Natural killer cell (primary cell): ENCODE measurements at places on chromosomes 1 and 21.
A peak's percentile ranks its signal among the peaks of the same experiment; 100 is the strongest.

DNA sequence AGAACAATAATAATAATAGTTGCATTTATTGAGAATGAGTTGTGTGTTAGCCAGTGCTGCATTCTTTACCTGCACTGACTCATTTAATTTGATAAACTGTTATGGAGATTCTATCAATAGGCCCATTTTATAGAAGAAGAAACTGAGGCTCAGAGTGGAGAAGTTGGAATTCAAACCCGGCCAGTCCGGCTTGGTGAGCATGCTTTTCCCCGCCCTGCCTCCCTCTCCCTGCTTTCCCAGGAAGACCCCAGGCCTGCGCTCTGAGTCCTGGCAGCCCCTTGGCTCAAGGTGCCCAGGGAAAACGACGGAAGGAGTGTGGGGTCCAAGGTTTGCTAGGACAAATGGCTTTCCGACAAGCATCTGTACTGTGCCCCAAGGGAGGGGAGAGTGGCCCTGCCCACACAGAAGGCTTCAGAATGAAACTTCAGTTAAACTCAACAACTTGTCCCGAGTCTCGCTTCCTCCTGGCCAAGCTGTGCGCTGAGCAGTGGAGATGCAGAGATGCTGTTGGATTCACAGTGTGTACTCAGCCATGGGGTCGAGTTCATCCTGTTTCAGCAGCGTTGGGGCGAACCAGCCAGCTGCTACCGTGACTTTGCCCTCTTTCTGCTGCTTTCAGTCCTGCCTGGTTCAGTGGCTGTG lies 23.3 kb upstream of the PADI6 start:
- DNase-seq: no peak

GRCh38 chr1:247747616-247748015 lies 325 bp downstream of the OR14A2 start:
- no peak for DNase-seq

- no peak for DNase-seq
Observed at GRCh38 chr1:156438278-156438987, 62.1 kb downstream of the MEF2D start.

GRCh38 chr1:157399984-157400382 lies 152.3 kb downstream of the FCRL5 start:
- peak; percentile 34 for DNase-seq

GRCh38 chr1:119440721-119441307 lies 25.9 kb downstream of the HSD3B2 start:
- DNase-seq: no peak

DNA sequence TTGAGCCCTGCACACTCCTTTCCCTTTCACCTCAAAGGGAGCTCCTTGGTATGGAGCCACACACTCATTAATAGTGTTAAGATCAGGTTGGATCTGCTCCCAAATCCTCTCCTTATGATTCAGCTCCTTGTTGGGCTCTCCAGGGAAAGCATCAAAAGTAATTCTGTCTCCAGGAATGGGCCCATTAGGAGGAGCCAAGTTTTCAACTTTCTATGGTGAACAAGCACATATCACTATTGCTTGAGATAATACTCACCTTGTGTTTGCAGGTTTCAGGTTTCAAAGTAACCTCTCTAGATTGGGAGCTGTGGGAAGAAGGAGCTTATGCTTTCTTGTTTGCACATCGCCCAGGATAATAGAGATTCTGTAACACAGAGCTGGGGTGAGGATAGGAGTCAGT lies 164.8 kb downstream of the TNFSF18 start:
- DNase-seq: no peak

DNA sequence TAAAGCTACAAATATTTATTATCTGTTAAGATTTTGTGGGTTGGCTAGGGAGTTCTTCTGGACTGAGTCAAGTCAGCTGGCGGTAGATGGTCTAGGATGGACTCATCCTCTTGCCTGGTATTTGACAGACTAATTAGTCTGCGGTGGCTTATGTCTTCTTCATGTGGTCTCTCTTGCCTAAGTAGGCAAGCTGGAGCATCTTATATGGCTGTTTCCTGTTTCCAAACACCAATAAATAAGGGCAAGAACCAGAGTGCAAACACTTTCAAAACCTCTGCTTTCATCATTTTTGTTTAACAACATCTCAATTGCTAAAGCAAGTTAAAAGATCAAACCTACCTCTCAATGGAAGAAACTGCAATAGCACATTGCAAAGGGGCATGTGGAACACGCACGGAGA lies 484.8 kb downstream of the PTPRC start:
- DNase-seq: no peak

GRCh38 chr1:48807554-48808260 lies 31.0 kb upstream of the BEND5 start:
- no peak for DNase-seq

- DNase-seq: peak; percentile 23
Observed at GRCh38 chr1:234656944-234657654, 47.1 kb upstream of the IRF2BP2 start.

DNA sequence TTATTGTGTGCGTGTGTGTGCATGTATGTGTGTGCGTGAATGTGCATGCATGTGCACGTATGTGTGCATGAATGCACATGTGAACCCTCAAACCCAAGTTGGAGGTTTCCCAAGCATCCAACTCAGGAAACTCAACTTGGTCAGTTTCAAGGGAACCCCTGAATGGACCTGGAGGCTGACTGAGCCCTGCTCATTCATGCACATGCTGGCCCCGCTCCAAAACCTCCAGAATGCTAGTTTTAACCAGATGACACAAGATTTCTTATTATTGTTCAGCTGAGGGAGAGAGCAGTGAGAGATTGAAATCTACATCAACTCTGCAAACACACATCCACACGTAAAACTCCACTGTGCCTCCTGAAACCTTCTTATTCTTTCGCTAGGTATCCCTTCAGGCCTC lies 104.4 kb downstream of the OMA1 start:
- DNase-seq: no peak

GRCh38 chr1:204602111-204602579 lies 83.4 kb downstream of the LRRN2 start:
- DNase-seq: no peak

DNA sequence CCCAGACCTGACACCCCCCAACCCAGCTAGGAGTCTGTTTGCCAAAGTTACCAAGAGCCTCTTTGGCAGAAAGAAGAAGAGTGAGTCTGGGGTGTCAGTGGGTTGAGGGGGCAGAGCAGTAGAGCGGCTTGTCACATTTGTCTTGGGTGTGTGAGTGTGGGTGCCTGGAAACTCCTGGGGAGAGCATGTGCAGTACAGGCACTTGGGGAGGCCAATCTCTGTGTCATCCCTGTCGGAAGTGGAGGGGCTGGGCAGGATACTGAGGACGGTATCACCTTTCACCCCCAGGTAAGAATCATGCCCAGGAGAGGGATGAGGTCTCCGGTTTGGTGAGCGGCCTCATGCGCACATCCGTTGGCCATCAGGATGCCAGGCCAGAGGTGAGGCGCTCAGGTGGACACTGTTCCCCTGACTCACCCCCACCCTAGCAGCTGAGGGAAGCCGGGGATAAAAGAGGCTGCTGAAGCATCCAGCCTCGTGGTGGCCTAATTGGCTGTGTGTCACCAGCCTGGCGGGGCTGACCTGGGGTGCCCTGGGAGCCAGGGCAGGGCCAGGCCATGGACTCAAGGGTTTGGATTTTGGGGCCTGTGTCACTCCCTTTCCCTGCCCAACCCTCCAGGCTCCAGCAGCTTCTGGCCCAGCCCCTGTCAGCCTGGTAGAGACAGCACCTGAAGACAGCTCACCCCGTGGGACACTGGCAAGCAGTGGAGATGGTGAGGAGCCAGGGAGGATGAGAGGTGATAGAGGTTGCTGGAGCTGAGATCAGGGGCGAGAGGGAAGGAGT lies 3.3 kb downstream of the PLK3 start:
- no peak for DNase-seq

- no peak for DNase-seq
Observed at GRCh38 chr1:47309427-47309826, 4.5 kb downstream of the STIL start.

- DNase-seq: no peak
Observed at GRCh38 chr1:241999026-241999425, at the start of gene MAP1LC3C. TSS of gene MAP1LC3C (minus strand) at chr1:241999098. CDS start at chr1:241999008, 90 bp downstream.

DNA sequence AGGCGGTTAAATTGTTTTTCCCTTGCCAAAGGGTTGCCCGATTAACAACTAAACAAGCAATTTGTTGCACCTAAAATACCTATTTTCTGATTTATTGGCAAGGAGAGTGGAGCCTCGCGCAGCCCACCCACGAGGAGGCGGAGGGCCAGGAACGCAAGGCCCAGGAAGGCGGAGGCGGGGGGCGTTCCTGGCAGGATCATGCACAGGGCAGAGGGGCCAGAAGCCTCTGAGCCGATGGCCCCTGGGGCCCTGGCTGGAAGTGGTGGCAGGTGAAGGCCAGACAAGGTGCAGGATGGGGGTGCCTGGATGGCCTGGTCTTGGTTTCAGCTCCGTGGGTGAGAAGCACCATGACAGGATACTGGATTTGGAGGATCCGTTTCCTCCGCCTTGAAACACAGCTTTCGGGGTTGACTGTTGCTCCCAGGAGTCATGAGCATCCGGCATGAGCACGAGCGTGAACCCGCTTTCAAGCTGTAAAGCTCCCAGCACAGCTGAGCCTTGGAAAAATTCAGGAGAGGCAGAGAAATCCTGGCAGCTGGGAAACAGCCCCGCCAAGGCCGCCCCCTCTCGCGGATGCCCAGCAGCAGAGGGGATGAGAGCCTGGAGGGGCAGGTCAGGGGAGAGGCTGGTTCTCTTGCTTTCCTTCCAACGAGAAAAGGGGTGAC lies 35.0 kb downstream of the AJAP1 start:
- DNase-seq: no peak

- DNase-seq: no peak
Observed at GRCh38 chr1:208731981-208732821, 488.0 kb upstream of the PLXNA2 start.

DNA sequence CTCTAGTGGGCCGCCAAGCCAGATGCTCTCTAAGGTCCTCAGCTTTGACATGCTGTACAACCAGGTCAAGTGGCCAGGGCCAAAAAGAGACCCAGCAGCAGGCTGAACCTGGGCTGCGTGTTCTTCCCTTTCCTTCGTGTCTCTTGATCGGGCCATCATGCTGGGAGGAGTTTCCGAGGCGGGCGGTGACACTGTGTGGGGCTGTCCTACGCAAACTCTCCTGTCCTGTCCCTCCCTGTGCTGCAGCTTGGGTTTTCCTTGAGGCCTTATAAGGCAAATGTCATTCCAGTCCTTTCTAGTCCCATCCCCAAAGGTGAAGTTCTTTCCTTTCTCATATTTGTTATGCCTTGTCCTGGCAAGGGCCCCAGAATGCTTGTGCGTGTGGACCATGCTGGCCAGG lies 56.7 kb downstream of the ARHGEF10L start:
- DNase-seq: no peak

DNA sequence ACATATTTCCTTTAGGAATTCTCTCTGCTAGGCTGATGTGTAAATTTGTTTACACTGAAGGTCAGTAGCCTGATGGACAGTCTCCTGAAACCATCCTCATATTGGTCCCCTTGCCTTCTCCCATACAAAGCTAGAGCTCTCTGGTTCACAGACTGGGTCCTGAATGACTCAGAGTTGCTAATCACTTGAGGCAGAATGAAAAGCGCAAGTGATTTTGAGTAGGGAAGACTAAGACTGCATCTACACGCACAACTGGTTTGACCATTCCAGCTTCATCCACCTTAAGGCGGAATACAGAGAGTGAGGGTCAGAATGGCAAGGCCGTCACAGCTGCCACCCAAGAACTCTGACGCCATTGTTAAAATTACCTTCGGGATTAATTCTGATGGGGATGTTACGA lies 70.2 kb upstream of the KIF26B start:
- no peak for DNase-seq

GRCh38 chr21:28151758-28152157 lies 840.9 kb downstream of the LTN1 start:
- no peak for DNase-seq

GRCh38 chr1:95230256-95230655 lies 3.8 kb upstream of the RWDD3 start:
- DNase-seq: no peak
